ENCODE measurements at places on chromosomes 3 and 15.
A peak's percentile ranks its signal among the peaks of the same experiment; 100 is the strongest.

DNA sequence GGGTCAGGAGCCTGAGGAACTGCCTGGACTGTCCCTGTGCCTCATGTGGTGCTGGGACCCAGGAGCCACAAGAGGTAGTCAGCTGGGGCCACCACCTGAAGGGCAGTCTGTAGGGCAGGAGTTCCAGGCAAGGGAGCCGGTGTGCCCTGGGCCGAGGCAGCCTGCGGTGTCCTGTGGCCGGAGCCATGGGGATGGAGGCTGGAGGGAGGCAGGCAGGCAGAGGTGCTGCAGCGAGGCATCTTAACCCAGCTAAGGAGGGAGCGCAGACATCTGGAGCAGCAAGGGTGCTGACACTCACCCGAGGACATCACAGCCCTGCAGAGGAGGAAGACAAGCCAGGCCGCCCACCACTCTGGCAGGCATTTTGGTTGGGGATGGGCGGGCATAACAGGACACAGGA lies 77.8 kb downstream of the DNAJB8 start:
- no peak for DNase-seq

- DNase-seq, result no peak
Observed at GRCh38 chr3:101781166-101781565, 2.2 kb downstream of the NXPE3 start.

DNA sequence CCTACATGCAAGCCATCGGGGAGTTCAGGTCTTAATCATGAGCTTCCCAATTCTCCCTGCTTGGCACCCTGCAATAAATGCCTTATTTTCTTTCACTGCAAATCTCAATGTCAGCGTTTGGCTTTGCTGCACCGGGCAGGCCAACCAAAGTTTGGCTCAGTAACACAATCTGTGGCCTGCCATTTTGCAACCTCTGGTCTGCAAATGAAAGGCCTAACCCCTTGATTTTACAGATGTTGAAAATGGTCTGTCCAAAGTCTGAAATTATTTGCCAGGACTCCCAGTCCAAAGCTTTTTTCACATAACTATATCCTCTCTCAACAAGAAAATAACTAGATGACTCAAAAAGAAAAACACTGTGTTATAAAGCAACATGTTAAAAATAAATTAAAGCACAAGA lies 34.0 kb upstream of the LEKR1 start:
- no peak for DNase-seq

GRCh38 chr3:2246873-2247648 lies 148.4 kb downstream of the CNTN4 start:
- DNase-seq, result no peak

DNA sequence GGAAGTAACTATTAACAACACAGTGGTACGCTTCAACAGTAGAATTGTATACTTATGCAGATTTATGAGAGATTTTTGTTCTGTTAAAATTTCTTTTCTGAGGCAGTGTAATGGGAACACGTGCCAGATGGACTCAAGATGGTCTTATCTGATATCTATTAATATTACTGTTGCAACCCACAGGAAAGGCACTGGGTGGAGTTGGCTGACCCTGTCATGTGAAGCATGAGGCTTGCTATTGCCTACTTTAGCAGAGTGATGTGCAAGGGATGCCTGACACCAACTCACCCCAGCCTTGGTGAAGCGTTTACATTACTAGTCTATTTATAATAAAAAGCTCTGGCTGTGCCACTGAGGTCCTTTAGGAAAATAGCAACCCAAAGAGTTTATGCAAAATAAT lies 19.8 kb upstream of the ARNT2 start:
- no peak for DNase-seq

GRCh38 chr3:175477651-175478224 lies 618.6 kb downstream of the NAALADL2 start:
- no peak for DNase-seq

DNA sequence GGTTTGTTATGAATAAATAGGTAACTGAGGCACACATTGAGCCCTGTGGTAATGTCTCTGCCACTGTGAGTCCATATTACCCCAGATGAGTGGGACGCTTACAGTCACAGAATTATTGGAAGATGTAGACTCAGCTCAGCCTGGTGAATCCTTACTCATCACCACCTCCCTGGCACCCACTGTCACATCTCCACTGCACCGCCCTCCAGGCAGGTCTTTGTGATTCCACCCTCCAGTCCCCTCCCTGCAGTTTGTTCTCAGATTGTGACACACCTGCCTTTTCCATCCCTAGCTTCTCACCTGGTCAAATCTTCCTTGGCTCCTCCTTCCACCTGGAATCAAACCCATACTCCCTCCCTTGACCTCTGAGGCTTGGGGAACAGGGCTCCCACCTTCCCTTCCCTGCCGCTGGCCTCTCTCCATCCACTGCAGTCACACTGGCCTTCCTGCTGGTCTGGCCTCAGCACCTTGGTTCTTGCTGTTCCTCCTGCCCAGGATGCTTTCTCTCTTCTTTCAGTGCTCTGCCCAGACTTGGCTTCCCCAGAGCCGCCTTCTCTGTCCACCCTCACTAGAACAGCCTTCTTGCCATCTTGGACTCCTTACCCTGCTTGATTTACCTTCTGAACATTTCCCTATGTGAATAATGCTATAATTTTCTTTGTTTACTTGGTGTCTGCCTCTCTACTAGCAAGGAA lies 9.4 kb downstream of the SLC6A20 start:
- DNase-seq, result no peak

DNA sequence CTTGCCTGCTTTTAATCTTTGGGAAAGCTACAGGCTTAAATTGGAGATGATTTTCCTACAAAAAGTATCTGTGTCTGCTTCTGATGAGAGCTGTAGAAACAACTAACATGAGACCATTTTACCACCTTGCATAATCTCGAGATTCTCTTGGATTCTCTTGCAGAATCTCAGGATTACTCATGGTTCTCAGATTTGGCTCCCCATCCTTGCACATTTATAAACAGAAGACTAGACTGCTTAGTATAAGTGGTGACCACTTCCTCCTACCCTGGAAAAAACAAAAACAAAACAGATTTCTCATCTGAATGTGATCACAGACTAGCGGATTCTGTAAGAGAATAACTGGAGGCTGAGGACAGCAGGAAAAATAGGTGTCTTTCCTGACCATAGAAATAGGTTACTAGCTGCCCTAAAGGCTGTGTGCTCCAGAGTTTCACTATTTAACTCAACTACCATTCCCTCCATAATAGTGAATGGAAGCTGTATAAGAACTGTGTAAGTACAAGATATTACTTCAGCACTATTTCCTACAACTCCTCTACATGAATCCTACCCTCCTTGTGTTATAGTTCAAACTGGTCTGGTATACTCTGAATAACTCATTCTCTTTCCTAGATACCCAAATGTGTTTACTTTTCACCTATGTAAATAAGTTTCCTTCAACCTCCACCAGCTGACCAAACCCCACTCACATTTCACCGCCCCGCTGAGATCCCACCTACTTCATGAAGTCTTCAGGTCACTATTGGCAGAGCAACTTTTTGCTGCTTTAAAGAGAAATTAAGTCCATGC lies 122.2 kb upstream of the C2CD4B start:
- DNase-seq, result no peak

GRCh38 chr15:76840830-76841460 lies 64.2 kb downstream of the SCAPER start:
- DNase-seq, result no peak

DNA sequence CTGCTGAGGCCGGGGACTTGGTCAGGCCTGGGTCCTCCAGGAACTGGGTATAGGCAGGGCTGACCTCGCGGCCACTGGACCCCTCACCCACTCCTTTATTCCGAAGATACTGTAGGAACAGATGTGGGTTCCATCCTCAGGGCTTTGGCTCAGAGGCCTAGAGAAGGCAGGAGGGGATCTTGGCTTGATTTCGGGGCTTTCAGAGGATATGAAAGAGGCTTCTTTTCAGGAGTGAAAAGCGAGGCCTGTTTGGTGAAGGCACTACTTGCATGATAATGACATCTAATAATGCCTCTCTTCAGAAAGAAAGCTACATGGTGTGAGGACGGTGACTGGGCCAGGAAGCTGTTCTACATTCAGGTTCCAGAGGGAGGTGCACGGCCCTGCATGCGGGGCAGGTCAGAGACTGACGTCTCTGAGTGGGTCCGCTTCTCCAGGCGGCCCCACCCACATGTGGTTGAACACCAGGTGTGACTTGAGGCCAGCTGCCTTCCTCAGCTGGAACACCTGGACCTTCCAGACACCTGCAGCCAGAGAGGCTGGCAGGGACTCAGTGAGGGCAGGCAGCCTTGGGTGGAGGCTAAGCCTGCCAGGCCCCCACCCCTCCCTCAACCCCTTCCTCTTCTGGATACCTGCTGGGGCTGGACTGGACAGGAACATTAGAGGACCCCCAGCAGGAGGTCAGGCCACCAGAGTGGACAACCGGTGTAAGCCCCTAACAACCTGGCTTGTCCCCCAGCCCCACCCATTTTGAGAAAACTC lies 31.1 kb upstream of the HHATL start:
- DNase-seq, result no peak

DNA sequence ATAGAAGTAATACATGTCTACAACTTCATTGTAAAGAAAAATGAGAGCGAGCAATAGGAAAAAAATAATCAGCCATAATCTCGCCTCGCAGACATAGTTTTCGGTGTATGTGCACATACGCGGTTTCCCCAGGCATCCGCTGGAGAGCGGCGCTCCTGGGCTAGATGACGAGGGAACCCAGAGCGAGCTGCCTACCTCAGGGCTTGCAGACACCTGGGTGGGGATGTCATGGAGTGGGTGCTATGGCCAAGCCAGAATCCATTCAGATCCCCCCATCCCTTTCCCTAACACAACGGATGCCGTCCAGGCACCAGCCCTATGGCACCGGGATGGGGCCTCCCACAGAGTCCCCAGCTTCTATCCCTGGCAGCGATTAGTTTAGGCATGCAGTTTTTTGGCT lies 4.5 kb upstream of the CFAP100 start:
- no peak for DNase-seq

DNA sequence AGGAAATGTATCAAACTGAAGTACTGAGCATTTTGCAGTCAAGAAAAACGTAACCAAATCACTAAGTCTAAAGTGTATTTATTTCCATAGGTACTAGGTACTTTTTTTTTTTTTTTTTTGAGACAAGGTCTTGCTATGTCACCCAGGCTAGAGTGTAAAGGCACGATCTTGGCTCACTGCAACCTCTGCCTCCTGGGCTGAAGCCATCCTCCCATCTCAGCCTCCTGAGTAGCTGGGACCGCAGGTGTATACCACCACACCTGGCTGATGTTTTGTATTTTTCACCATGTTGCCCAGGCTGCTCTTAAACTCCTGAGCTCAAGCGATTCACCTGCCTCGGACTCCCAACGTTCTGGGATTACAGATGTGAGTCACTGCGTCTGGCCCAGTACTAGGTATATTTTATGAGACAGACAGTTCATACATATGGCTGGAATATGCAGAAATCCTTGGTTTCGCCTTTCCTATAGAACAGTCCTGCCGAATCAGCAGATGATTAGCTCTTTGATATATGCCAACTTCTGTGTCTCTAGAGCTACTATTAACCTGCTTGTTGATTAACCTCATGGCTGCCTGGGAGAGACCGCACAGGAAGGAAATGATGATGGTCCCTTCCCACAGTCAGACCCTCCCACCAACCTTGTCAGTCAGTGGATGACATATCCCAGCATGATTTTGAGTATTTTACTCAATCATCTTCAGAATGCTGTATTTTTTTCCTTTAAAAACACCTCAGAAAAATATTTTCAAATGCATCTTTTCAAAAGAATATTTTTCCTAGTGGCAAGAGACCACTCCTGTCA lies 32.3 kb downstream of the TMOD3 start:
- no peak for DNase-seq

GRCh38 chr3:54214845-54215244 lies 92.5 kb downstream of the CACNA2D3 start:
- DNase-seq, result no peak

- no peak for DNase-seq
Observed at GRCh38 chr3:48951764-48952163, 33.1 kb downstream of the ARIH2 start.

- DNase-seq, result peak; percentile 20
Observed at GRCh38 chr3:58117561-58118181, 93.1 kb downstream of the DNASE1L3 start.

- no peak for DNase-seq
Observed at GRCh38 chr3:143203848-143204247, 84.3 kb downstream of the CHST2 start.

DNA sequence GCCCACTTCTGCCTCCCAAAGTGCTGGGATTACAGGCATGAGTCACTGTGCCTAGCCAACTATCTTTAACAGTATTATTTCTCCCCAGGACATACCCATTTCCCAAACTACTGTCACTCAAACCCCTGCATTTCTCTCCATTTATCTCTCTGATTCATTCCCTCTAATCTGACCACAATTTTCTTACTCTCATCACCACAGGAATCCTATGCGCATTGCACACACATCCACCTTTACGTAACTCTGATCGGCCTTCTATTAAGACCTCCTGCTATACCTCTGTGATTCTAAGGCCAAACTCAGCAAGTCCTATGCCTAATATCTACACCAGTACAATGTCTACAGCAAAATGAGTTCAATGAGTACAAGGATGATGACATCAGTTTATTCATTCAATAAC lies 235.0 kb downstream of the ULK4 start:
- no peak for DNase-seq

- no peak for DNase-seq
Observed at GRCh38 chr15:31342781-31343626, 16.4 kb downstream of the KLF13 start.
